ENCODE measurements at places on chromosomes 16 and 17.

GRCh38 chr16:71440669-71441347 lies 1.0 kb downstream of the TLE7 start:
- DNase-seq = no peak

- peak; percentile 60 for DNase-seq
Measured at GRCh38 chr16:28572696-28573510, 19.2 kb downstream of the SGF29 start.

DNA sequence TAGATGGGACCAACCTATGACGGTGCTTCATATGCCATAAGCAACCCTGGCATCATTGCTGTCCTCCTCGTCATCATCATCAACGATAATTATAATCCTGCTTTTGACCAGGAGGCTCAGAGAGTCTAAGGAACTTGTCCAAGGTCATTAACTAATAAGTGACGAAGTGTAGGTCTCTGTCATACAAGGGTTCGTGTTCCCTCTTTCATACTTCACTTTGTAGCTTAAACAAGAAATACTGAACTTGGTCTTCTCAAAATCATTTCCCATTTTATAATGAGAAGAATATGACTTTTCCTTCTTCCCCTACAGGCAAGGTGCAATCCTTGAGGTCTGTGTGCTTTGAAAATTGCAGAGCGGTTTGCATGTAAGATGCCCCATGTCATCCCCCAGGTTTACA lies 31.2 kb upstream of the PIK3R6 start:
- DNase-seq = no peak

DNA sequence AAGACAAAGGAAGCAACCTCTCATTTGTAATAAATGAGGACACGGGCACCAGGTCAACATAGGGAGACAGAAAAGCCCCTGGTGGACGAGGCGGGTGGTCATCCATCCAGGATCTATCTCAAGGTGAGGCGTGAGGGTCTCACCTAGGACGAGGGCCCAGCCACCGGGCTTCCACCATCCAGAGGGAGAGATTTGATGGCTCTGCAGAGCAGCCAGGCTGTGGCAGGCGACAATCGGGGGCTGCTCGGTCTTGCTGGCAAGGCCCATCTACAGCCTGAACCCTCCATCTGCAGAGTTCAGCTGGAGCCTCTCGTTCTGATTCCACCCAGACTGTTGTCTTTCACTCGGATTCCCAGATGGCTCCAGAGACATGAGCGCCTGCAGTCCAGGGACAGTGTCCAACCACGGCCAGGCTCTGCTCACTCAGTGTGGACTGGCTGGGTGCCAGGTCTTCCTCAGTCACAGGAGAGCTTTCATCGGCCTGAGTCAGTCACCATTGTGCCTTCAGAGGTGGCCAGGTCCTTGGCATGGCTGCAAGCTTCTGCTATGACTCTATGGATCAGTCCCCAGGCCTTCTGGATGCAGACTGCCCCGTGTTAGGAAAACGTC lies 5.9 kb downstream of the LITAFD start:
- peak; percentile 70 for DNase-seq

DNA sequence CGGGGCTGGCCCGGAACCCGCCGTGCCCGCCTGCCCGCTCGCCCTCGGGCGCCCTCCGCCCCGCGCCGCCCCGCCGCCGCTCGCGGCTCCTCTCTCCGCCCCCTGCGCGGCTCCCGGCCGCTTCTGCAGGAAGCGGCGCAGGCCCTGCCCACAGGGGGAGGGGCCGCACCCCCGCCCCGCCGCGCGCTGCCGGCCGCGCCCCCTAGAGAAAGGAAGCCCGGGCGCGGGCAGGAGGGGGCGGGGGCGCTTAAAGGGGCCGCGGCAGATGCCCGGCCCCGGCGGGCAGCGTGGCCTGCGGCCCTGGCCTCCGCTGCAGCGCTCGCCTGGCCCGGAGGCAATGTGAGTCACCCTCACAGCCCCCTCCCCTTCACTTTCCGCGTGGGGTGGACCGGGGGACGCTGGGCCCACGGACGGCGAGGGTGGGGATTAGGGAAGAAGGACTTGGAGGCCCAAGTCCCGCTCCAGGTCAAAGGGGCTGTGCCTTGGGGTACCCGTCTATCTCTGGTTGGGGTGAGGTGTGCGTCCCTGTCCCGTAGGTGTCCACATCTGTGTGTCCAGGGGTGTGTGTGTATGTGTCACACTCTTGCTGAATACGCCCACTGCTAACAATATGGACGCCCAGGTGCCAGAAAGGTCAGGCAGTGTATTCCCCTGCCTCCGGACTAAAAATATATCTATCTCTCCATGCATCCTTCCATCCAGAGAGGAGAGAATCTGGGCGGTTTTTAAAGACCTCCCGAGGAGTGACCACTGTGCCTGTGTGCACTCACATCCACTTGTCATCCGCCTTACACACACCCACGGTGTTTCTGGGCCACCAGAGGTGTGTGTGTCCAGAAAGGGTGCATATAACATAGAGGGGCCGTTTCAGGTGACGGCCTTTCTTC lies at the start of gene GIT1:
Gene GIT1 (minus strand): TSS at position 125 of the 887 bp plus-strand sequence. CDS start 270 bp downstream, outside the sequence.
- peak; percentile 89 for DNase-seq

DNA sequence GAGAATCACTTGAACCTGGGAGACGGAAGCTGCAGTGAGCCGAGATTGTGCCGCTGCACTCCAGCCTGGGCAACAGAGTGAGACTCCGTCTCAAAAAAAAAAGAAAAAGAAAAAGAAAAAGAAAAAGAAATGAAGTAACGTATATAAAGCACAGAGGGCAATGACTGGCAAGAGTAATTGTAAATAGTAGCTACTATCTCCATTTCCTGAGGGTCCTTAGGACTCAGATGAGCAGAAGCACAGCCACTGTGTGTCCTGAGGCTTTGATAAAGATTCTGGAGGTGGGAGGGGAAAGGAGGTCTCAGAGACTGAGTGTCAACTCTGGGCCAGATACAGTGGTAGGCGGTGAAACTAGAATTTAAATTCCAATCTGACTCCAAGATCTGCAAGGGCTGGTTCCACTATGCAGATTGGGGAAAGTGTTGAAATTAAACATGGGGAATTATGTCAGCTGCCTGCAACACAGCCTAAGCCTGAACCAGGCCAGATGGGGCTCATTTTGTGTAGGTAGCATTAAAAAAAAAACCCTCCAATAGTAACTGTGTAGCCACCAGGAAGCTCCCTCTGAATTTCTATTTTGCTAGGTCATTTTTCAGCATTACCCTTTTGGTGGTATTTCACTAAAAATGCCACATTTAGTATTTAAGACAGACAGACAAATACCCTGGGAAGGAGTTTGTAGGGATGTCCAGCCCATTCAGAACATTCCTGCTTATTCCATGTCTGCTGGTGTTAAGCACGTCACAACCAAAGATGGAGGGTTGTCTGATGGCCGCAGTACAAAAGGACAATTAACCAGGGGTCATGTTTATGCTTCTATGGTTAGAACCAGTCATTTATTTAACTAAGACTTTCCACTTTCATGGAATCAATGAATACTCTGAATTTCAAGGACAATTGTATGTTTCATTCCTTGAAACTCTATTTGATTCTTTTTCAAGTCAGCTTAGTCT lies 46.1 kb downstream of the TBX4 start:
- no peak for DNase-seq

DNA sequence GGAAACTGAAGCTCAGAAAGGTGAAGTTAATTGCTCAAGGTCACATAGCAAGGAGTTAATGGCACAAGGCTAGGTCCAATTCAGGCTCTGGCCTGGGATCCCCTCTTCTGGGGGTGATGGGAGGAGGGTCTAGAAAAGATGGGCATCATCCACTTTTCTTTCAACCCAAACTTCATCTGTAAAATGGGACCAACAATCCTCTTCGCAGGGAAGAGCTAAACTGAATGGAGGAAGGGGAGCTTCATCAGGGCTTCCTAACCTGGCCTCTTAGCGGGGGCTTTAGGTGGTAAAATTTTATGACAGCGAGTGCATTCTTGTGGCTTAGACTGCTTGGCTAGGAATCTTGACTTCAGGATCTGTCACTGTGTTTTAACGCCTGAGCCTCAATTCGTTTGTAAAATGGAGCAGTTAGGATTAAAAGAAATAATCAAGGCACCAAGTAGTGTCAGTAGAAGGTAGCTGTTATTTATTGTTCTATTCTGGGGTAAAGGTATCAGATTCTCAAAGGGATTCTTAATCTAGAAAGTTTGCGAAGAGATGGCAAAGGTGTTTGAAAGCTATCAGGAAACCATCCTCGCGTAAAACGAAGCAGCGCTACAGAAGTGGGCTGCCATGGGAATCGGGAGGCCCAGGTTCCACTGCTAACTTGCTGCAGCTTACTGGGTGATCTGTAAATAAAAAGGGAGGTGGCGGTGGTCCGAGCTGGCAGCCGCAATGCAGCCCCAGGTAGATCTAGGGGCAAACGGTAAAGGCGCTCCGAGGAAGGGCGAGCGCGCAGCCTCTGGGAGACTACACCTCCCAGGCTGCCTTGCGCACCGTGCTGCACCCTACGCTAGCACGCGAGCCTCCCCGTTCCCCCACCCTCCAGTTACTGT lies 1.5 kb upstream of the SRCAP start:
- DNase-seq = no peak

GRCh38 chr17:78716292-78716691 lies 65.8 kb downstream of the CYTH1 start:
- no peak for DNase-seq

DNA sequence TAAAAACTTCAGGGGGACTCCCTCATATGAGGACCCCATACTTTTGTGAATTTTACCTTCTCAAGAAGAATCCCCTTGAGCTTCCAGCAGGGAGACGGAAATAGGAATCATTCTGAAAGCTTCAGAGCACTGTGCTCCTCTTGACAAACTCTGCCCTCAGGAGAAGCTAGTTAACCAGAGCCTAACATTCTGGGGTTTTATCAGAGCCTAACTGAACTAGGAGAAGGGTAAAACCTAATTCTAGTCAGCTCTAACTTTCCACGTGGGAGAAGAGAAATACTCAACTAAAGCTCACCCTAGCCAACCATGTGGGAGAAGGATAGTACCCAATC lies 13.3 kb upstream of the SLC5A10 start:
- no peak for DNase-seq

- DNase-seq = peak; percentile 78
Measured at GRCh38 chr16:87895641-87896141, 26.4 kb upstream of the SLC7A5 start.

- DNase-seq = no peak
Measured at GRCh38 chr16:67965668-67966548, 2.5 kb downstream of the SLC12A4 start.

DNA sequence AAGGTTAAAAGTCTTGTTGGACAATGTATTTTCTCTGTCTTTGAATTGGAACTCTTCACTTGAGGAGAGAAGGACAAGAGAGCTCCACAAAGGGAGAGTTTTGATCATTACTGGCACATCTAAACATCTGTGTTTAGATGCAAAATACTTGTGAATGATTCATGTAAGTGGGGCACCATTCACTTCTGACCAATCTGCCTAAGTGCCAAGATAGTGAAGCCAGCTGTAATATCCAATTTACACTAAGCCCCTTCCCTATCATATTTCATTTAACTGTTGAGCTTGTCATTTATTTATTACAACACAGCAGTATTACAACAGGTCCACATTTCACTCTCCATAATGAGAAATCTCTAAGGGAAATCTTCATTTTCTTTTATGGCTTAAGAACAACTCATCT lies 832.3 kb upstream of the GOT2 start:
- no peak for DNase-seq

DNA sequence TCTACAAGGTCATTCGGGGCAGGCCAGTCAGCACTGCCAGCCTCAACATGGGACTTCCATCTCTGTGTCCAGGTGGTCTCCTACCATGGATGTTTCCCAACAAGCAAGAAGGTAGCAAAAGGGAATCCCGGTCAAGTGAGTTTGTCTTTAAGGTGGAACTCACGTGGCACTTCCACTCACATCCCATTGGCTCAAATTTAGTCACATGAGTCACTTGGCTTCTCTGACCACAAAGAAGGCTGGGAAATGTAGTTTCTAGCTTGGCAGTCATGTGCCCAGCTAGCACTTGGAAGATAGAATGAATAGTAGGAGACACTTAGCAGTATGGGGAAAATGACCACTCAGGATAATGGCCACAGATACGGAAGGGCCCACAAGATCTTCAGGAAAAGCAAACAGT lies 106.6 kb downstream of the AIPL1 start:
- no peak for DNase-seq

DNA sequence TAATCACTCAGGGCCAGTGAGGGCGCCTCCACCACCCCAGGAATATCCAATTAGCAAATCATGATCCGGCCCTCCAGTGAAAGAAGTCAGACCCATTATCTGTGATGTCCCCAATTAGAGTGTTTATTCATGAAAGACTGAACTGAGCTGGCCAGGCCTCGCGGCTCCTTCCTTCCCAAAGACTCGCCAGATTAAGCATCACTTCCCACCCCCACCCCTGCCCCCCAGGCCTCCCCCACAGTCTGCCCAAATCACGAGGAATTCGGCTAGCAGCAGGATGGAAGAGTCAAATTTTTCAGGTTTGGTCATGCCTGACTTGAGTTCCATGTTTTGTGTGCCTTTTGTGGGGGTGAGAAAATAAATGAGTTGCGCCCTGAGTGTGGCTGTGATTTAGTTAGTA lies 298.4 kb upstream of the SALL1 start:
- DNase-seq = no peak

DNA sequence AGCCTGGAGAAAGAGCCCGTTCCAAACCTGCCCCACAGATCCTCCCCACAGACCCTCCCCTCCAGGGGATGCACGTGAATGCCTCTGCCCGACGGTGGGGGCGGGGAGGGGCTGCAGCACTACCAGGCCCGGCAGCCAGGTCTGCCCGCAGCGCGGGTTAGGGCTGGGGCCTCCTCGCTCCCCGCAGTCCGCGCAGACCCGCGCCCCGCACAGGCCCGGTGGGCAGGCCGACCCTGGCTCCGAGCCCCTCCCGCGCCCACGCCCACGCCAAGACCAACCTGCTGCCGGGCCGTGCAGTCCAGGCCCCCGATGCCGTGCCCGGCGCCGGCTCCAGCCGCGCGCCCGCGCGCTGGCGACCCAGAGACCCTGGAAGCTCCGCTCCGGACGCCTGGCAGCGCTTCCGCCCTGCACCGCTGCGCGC lies at the start of gene RPUSD1:
Gene RPUSD1 (minus strand): TSS at position 404 of the 421 bp plus-strand sequence. CDS start 644 bp downstream, outside the sequence.
- DNase-seq = peak; percentile 9

DNA sequence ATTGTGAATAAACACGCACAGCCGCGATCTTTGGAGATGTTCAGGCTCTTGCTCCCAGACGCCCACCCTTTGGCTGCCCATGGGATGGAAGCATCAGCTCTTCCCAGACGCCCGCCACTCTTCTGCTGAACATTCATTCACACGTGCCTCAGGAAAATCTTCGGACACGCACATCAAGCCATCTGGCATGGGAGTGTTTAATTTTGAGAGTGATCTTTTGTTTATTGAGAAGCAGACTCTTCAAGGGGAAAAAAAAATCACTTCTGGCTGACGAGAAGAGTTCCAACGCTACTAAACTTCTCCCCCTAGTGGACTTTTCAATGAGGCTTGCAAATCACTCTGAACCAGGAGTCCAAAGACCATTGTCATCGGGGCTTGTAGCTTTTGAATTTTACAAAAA lies 62.0 kb upstream of the NUDT7 start:
- peak; percentile 42 for DNase-seq

DNA sequence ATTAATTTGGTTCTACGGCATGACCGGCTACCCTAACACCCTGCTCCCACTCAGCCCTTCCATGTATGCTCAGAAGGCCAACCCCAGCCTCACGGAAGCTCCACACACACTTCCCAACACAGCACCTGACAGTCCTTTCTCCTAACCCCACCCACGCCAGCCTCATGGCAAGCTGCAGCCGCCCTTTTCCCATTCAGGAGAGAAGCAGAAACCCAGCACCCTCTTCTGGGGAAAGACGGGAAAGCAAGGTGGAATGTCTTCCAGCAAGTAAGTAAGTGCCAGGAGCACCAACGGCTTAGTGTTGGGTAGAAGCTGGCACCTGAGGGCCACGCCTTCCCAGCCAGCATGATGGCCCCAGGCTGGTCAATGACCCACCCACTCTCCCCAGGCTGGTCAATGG lies 32.1 kb downstream of the ABR start:
- DNase-seq = peak; percentile 62

GRCh38 chr17:27430882-27431491 lies 25.3 kb upstream of the KSR1 start:
- DNase-seq = peak; percentile 39

All from fibroblast of skin of back (primary cell).